ENCODE measurements at places on chromosomes 12 and 14.
A peak's percentile ranks its signal among the peaks of the same experiment; 100 is the strongest.

- ATAC-seq, result no peak
Measured at GRCh38 chr12:56661979-56662638, 16.3 kb upstream of the ATP5F1B start.

DNA sequence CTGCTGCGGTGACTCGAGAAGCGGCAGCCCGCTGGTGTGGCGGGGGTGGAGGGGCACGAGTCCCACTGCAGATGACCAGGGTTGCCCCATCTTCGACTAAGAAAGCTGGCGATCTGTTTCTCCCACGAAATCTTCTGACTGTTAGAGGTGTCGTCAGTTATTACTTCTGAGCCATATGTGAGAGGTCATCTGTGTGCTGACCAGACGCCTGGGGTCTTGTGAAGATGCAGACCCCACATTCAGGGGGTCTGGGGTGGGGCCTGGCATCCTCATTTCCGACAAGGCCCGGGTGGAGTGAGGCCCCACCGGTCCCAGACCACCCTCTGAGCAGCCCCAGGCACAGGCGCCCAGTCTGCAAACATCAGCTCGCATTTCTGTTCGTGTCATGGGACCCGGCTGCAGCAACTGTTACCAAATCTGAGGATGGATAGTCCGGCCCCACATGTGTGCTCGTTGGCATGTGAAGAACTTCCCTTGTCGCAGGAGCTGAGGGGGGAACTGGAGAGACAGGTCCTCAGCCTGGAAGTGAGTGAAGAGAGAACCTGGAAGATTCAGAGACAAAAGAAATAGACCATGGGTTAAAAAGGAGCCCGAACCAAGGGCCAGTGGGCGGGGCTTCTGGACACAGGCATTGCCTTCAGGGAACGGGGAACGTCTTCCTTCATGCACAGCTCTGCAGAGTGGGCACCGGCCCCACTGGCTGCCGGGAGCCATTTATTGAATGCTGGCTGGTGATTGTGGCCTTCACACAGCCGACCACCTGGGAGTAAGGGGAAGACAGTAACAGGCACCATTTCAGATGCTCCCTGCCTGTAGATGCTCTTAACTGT lies 135.2 kb downstream of the ADGRD1 start:
- no peak for ATAC-seq

DNA sequence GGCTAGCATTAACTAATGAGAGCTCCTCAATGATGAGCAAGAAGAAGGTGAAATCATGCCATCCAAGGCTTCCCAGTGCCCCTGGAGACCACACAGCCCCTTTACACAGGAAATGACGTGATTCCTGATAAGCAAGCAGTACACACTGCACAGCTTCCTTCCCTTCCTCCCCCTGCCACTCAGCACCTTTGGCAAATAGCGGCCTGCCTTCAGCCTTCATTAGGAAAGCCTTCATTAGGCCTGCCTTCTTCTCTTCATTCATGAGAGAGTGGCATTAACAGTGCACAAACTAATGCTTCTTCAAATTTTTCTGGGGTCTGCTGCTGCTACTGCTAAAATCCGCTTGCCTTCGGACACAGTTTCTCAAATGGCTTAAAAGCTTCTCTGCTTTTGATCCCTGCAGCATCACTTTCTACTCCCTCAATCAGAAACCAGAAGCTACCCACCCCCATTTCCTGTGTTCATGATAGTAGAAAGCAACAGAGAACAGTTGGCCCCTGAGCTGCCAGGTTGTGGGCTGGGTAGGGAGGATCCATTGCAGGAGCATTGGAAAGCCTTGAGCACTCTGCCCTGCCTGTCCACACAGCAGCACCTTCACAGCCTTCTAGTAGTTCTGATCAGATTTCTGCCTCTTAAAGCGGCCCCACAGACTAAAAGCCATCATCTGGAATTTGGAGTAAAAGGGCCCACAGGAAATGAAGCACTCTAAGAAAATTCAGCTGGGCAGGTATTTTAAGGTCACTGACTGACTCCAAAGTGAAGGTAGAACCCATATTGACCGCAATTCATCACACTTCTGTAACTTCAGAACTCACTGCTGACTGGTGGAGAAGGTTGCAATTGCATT lies 103.8 kb upstream of the ETV6 start:
- ATAC-seq, result peak; percentile 87

- peak; percentile 45 for ATAC-seq
Measured at GRCh38 chr12:54650409-54650808, 2.2 kb upstream of the DCD start.

DNA sequence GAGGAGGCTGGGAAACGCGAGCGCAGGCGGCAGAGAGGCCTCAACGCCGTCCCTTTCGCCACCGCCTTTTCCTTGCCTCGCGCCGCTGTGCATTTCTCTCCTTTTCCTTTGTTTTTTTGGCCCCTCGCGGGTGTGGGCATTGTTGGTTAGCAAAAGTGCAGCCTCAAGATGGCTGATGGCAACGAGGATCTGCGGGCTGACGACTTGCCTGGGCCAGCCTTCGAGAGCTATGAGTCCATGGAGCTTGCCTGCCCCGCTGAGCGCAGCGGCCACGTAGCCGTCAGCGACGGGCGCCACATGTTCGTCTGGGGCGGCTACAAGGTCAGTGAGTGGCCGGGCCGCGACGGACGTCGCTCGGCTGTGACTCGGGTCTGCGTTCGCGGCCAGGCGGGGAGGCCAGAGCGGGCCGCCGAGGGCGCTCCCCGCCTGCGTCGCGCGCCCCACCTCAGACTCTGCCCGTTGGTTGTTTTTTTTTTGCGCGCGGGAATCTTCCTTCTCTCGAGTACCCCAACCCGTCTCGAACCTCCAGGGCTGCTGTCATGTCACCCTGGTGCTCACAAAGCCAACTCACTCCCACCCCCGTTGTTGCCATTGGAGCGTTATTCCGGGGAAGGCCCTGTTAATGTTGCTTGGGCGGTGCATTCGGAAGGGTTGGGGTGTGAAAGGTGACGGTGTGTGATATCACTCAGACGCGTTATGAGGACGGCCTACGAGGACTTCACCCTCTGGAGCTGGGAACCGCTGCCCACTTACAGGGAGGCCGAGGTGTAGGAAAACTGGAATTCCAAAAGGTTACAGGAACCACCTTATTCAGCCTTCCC lies 558 bp downstream of the KLHDC2 start:
- peak; percentile 78 for ATAC-seq

GRCh38 chr12:2679068-2679815 lies 115.5 kb upstream of the FKBP4 start:
- ATAC-seq, result no peak

DNA sequence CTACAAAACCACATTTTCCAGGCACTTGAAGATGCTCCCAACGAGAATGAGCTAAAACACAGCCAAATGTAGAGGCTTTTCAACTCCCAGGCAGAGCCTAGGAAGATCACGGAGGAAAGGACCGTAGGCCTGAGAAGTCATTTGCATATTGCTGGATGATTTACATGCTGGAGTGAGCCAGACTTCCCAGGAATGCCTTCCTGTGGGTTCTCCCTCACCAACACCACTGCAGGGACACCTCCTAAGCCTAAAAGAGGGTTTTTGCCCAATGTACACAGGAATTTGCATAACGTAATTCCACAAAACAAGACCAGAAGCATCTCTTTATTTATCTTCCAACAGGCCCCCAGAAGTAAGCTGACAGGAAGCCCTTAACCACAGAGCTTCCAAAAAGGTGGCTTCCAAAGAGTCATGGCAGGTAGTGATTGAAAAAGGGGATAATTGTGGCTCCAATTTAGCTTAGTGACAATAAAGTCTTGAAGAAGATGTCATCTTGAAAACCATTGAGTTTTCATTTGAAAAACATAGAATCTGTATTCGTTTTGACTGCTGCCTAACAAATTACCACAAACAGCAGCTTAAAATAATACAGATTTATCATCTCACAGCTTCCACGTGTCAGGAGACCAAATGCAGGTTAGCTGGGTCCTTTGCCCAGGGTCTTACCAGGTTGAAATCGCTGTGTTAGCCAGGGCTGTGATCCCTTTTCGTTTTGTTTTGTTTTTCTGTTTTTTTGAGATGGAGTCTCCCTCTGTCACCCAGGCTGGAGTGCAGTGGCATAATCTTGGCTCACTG lies 116.2 kb downstream of the EGLN3 start:
- peak; percentile 70 for ATAC-seq

DNA sequence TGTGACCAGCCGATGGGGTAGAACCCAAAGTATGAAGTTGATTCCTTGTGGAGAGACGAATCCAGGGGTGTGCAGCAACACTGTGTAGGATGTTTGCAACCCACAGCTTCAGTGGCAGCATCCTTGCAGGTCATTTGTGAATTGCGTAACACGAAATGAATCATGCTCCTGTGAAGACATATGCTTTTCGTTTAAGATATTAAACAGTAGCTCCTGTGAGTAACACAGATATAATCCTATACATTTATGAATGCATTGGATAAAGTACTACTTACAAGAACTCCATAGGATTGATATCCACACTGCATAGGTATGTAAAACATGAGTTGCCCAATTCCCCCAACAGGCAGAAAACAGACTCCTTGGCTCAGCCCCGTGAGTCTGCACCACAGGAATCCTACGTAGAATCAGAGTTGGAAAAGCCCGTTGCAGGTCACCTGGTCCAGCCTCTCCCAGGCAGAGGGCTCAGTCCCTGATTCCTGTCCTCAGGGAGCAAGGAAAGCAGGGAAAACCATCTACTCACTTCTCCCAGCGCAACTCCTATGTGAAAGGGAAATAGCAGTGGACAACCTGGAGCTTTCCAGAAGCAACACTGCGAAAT lies 75.8 kb downstream of the GPATCH2L start:
- ATAC-seq, result no peak

DNA sequence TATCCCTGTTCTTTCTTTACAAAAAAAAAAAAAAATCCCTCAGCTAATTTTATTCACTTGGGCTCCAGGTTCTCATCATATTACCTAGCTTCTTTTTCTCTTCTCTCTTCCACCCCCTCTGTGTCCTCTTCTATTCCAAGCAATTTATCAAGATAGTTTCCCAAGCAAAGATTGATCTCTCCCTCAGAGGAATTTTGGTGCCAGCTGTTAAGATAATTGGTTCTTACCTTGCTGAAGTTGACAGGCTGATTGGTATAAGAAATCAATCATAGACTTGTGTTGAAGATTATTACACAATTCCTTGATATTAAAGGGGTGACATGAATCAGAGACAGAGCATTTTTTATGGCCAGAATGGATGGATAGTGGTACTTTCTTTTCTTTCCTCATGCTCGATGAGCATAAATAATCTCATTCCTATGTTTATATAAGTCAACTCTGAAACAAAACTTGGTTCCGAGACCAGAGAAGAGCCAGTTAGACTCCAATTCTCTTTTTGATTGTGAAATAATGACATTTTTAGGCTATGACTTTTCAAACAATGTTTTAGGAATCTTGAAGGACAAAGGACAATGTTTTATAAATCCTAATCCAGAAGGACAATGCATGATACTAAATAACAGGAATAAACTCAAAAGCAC lies 264.1 kb upstream of the PRKD1 start:
- ATAC-seq, result no peak

GRCh38 chr12:80321653-80322052 lies 122.4 kb upstream of the PTPRQ start:
- ATAC-seq, result no peak

GRCh38 chr14:37596790-37597472 lies 1.5 kb downstream of the TTC6 start:
- ATAC-seq, result no peak

DNA sequence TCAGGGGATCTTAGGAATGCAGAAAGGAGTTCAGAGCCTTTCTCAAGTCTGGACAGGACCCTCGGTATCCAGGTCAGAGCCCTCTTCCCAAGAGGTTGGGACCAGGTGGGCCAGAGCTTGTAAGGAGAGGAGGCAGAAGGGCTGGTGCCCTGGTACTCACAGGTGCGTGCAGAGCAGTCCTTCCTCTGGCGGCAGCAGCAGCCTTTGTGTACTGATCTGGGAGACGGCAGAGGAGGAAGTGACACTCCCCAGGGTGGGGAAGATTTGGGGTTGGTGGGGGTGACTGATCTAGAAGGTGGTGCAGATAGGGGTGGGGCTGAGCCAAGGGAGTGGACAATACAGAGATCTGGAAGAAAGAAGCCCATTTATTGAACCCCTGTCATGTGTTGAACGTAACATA lies at the start of gene ITGB7:
ITGB7 (minus strand) TSS at position 210 of the 400 bp plus-strand sequence. CDS start 6,808 bp downstream, outside the sequence.
- ATAC-seq, result peak; percentile 55

GRCh38 chr12:94032368-94032767 lies 116.0 kb upstream of the PLXNC1 start:
- no peak for ATAC-seq

GRCh38 chr12:53062011-53062961 lies 12.4 kb downstream of the TNS2 start:
- ATAC-seq, result no peak

DNA sequence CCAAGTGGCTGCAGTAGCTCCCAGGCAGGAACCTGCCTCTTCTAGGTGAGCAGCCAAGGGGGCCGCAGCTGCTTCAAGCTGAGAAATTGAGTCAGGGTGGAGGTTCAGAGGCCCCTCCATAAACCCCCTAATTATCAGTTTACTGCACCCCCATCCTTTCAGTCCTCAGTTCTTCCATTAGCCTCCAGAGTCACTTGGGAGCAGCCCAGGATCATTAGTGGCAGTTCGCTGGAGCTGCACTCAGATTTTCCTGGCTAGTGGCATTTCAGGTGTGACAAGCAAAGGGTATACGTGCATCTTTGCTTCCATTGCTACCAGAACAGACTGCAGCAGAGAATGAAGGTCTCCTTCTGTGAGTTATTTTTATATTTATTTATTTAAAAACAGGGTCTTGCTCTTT lies 358.7 kb downstream of the FUT8 start:
- no peak for ATAC-seq

GRCh38 chr12:111033281-111034082 lies 113.1 kb upstream of the MYL2 start:
- ATAC-seq, result no peak

GRCh38 chr12:126309278-126309677 lies 1244.0 kb downstream of the AACS start:
- ATAC-seq, result no peak

DNA sequence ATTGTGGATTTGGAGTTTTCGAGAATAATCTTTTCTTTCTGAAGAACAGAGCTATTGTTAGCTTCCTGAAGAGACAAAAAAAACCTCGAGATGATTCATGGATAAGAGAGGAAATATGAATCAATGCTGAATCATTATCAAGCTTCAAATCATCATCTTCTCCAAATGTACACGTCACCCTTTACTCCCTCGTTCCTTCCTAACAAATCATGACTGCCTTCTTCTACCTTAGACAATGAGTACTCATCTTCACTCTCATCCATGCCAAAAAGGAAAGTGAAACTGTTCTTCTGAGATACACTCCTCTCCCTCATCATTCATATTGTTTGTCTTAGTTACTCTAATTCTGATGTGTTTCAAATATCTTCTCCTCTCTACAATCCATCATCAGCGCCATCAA lies 1115.8 kb upstream of the ATXN7L3B start:
- peak; percentile 98 for ATAC-seq
